CD8-positive, alpha-beta memory T cell (primary cell): ENCODE measurements at places on chromosomes 1 and 21. TPM values are rescaled to one million over a fixed set of nuclear protein-coding genes. Genes with fewer than 3 reads are reported as not detected.

GRCh38 chr1:119987112-119987511, 82.3 kb downstream of the NOTCH2 start:
- DNase-seq, result no peak
- H3K36me3 ChIP-seq, result peaks cover 8% of the 10 kb centered on the region
- peaks cover 11% of the 10 kb centered on the region for H3K4me1 ChIP-seq
- H3K27ac ChIP-seq, result no peak overlapping the region

DNA sequence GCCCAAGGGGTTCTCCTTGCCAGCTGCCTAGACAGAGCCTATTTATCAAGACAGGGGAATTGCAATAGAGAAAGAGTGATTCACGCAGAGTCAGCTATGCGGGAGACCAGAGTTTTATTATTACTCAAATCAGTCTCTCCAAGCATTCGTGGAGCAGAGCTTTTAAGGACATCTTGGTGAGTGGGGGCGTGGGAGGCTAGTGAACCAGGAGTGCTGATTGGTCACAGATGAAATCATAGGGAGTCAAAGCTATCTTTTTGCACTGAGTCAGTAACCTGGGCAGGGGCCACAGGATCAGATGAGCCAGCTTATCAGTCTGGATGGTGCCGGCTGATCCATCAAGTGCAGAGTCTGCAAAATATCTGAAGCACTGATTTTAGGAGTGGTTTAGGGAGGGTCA, 64.8 kb upstream of the MRPS6 start:
- DNase-seq, result no peak
- H3K4me1 ChIP-seq, result no peaks in the 10 kb centered on the region
- no peaks in the 10 kb centered on the region for H3K36me3 ChIP-seq
- no peak overlapping the region for H3K27ac ChIP-seq
- no peaks in the 10 kb centered on the region for H3K27me3 ChIP-seq
- no peak overlapping the region for H3K4me3 ChIP-seq

DNA sequence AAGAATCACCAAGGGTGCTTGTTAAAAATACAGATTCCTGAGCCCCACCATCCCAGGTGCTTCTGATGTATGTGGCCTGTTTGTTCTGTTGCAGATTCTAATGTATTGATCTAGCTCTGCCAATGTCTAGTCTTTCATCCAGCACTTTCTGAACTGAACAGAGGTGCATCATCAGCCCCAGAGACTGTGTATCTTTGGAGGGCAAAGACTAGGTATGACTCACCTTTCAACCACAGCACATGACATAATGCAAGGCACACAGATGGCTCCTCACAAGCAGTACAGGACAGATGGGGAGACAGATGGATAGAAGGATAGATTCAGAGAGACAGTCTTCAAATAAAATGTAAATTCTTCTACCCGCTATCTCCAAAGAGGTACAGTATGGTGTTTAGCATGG, 32.3 kb downstream of the CD58 start:
- H3K36me3 ChIP-seq, result no peaks in the 10 kb centered on the region
- peaks cover 10% of the 10 kb centered on the region for H3K4me1 ChIP-seq
- H3K27me3 ChIP-seq, result no peaks in the 10 kb centered on the region
- no peak for DNase-seq
- no peak overlapping the region for H3K4me3 ChIP-seq

- H3K27me3 ChIP-seq, result no peaks in the 10 kb centered on the region
- no peak overlapping the region for H3K27ac ChIP-seq
These were observed 80.7 kb upstream of the COA6 start for GRCh38 chr1:234292548-234292947.

DNA sequence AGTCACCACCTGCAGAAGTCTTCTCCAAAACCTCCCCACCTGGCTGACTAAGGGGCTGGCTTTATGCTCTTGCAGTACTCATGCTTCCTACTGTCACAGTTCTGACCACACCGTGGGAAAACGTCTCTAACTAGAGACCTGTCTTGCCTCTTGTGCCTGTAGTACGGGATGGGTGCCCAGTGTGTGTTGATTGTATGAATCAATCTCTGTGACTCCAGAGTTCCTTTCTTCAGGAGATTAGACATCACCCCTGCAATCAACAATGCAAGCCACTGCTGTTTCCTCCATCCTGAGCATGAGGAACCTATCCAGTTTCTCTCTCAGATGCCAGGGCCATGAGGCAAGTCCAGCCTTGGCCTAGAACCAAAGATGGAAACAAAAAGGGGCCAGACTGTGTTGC, 64.1 kb downstream of the LRRN2 start:
- H3K27me3 ChIP-seq, result no peaks in the 10 kb centered on the region
- H3K27ac ChIP-seq, result no peak overlapping the region
- no peak overlapping the region for H3K4me3 ChIP-seq
- no peak for DNase-seq
- H3K4me1 ChIP-seq, result no peaks in the 10 kb centered on the region

- DNase-seq, result no peak
- no peaks in the 10 kb centered on the region for H3K36me3 ChIP-seq
- H3K27ac ChIP-seq, result no peak overlapping the region
- H3K4me1 ChIP-seq, result peaks cover 47% of the 10 kb centered on the region
These were observed 5.9 kb downstream of the CNIH3 start for GRCh38 chr1:224621813-224622682.

GRCh38 chr1:243623841-243624240, 226.2 kb downstream of the AKT3 start:
- no peak for DNase-seq
- H3K27me3 ChIP-seq, result no peaks in the 10 kb centered on the region

DNA sequence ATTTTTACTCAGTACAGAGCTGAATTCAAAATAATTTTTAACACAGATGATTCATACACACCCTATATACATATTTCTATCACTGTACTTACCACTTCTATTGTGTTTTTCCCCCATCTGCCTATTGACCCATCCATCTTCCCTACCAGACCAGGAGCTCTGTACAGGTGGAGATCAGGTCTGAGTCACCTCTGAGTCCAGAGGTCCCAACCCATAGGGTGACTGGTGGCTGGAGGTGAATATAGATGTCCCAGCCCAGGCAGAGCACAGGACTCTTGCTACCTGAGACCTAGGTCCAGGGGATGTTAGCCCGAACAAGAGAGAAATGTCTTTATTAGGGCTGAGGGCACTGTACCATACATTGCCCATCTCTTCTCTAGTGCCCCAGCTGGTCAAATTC, 54.8 kb downstream of the DMAP1 start:
- DNase-seq, result no peak
- H3K4me3 ChIP-seq, result no peak overlapping the region
- H3K27ac ChIP-seq, result no peak overlapping the region
- no peaks in the 10 kb centered on the region for H3K27me3 ChIP-seq
- no peaks in the 10 kb centered on the region for H3K4me1 ChIP-seq

GRCh38 chr1:210707300-210708240, 378.9 kb downstream of the HHAT start:
- no peak overlapping the region for H3K27ac ChIP-seq
- H3K4me3 ChIP-seq, result no peak overlapping the region
- no peak for DNase-seq
- H3K36me3 ChIP-seq, result no peaks in the 10 kb centered on the region
- H3K4me1 ChIP-seq, result no peaks in the 10 kb centered on the region
- no peaks in the 10 kb centered on the region for H3K27me3 ChIP-seq

DNA sequence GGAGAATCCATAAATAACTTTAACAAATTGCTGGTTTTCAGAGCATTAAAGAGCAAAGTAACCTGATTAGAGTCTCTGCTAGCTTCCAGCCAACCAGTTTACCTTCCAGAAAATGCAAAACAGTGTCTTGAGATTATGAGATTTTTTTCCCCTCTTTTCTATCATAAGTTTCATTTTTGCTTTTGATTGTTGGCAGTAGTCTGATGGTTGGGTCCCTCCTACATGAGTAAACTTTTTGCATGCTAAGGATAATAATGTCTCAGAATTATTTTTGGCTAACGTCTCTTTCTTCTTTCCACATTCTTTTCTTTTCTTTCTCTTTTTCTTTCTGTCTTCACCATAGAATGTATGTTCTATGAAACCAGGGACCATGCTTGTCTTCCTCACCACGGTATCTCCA, 6.3 kb upstream of the ADAMTS5 start:
- no peaks in the 10 kb centered on the region for H3K36me3 ChIP-seq
- no peak overlapping the region for H3K4me3 ChIP-seq

GRCh38 chr1:222084996-222085395, 343.1 kb upstream of the DUSP10 start:
- no peak overlapping the region for H3K27ac ChIP-seq
- H3K4me3 ChIP-seq, result no peak overlapping the region
- DNase-seq, result no peak
- no peaks in the 10 kb centered on the region for H3K27me3 ChIP-seq

GRCh38 chr1:198203434-198203833, 46.6 kb downstream of the NEK7 start:
- peaks cover 27% of the 10 kb centered on the region for H3K4me1 ChIP-seq
- H3K36me3 ChIP-seq, result no peaks in the 10 kb centered on the region
- H3K27me3 ChIP-seq, result no peaks in the 10 kb centered on the region
- DNase-seq, result no peak

DNA sequence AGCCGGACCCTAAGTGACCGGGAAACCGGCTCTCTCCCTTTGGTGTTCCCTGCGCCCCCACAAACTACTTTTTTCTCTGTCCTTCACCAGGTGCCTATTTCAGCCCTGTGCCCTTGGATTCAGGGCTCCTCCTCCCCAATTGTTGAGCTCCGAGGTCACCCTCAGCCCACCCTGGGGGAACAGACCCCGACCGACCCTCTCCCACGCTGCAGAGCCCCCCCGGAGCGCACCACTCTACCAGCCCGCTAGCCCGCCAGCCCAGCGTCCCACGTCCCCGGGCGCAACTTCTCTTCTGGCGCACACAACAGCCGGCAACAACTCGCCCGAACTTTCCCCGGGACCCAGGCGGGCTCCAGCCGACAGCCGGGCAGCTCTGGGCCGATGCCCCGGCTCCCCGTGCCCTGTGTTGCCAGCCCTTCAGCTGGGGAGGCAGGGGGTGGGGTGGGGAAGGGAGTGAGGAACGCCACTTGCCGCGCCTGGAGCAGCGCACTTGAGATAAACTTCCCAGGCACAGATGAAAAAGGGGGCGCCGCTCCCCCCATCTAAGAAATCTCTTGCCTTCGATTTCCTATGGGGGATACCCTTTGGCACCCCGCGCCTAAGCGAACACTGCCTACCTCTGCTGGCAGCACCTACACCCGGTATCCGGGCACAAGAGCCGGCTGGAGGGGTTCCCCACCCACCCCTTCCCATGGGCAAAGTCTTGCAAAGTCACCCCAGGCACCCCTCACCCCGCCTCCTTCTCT, 997 bp downstream of the CASZ1 start:
- H3K27me3 ChIP-seq, result peaks cover 16% of the 10 kb centered on the region
- H3K4me1 ChIP-seq, result no peaks in the 10 kb centered on the region
- H3K27ac ChIP-seq, result no peak overlapping the region
- no peak for DNase-seq
- H3K4me3 ChIP-seq, result no peak overlapping the region
- H3K36me3 ChIP-seq, result no peaks in the 10 kb centered on the region

- H3K27ac ChIP-seq, result no peak overlapping the region
- no peak overlapping the region for H3K4me3 ChIP-seq
- H3K36me3 ChIP-seq, result no peaks in the 10 kb centered on the region
- H3K4me1 ChIP-seq, result no peaks in the 10 kb centered on the region
- DNase-seq, result no peak
These were observed 233.1 kb upstream of the USP24 start for GRCh38 chr1:55448261-55448660.

DNA sequence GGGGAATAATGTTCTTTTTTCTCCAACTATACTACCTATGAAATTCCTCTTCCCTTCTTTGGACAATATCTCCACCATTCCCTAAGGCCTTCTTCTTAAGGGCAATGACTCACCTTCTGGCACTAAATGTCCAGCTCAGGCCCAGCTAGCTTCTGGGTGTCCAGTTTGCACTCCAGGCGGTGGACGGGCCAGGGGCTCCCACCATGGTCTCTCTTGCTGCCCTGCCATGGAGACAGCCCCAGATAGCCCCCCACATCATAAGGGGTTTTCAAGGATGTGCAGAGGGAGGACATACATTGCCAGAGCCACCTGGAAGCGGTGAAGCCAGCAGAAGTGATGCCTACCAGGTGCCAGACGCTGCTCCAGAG, 43.8 kb downstream of the C1orf198 start:
- H3K27me3 ChIP-seq, result no peaks in the 10 kb centered on the region
- no peak for DNase-seq
- no peak overlapping the region for H3K27ac ChIP-seq
- H3K36me3 ChIP-seq, result no peaks in the 10 kb centered on the region

DNA sequence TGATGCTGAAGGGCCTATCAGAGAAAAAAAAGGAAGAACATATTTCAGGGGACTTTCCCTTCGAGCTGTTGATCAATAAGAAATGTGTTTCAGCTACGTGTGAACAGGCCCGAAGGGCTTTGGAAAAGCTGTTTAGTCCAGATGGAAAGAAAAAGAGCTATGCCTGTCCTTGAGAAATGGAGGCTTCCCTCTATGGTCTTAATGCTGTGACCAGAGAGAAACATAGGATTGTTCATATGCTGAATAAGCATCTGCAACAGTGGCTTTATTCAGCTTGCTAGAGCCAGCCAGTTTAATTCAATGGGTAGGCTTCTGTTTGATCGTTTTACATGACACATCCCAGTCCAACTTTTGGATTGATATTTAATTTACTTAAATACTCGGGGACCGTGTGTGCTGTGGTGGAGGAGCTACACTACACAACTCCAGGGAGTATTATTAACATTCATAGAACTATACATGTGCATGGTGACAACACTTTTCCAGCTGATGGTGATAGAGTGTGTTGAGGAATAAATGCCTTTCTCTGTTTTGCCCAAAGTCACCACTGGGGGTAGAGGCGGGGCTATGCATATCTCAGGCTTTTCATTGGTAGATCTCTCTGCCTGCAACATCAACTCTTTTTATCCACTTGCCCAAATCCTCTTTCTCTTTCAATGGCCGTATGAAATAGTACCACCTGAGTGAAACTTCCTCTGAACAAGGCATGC, 106.7 kb upstream of the C8B start:
- DNase-seq, result no peak
- no peaks in the 10 kb centered on the region for H3K27me3 ChIP-seq
- no peak overlapping the region for H3K4me3 ChIP-seq
- H3K4me1 ChIP-seq, result no peaks in the 10 kb centered on the region

NHLH1 gene
- 0.48 TPM for total RNA-seq

LCE1D gene
- total RNA-seq, result not detected

TIAM1 gene
- 37.4 TPM for total RNA-seq

PODN gene
- not detected for total RNA-seq

PDZK1 gene
- not detected for total RNA-seq

NTPCR gene
- 29.0 TPM for total RNA-seq

ITLN2 gene
- not detected for total RNA-seq

VAV3 gene
- total RNA-seq, result 4.7 TPM

S100A7 gene
- total RNA-seq, result not detected

IL19 gene
- not detected for total RNA-seq

SLC30A10 gene
- total RNA-seq, result not detected

OR6K6 gene
- total RNA-seq, result not detected
